ENCODE measurements at places on chromosomes 7 and 10.

DNA sequence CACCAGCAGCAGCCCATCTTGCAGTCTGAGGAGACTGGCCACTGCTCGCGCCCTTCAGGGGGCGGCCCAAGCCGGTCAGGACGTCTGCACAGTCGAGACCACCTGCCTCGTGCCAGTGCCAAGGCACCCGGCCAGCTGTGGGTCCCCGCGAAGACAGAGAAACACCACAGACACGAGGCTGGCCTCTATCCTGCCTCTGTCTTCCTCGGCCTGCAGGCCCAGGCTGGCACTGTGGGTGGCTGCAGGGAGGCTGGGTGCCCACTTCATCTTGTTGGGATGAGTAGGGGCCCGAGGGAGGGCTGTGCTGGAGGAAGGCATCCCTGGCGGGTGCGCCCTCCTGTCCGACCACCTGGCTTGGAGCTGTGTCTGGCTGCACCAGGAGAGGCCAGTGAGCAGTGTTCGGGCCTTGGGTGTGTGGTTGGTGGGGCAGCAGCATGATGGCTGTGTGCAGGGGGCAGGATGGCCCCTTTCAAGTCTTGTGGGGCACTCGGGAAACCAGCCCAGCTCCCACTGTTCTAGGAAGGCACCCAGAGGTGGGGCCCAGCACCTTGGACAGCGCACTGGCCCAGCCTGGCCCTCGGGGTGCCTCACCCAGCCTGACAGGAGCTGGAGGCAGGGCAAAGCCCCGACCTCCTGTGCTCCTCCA is 7.3 kb downstream of the DPYSL4 start:
- no peak for DNase-seq

- DNase-seq: no peak
Measured at GRCh38 chr10:127878475-127879055, 14.2 kb downstream of the CLRN3 start.

GRCh38 chr7:22551768-22552513 is 52.0 kb upstream of the STEAP1B start:
- no peak for DNase-seq

DNA sequence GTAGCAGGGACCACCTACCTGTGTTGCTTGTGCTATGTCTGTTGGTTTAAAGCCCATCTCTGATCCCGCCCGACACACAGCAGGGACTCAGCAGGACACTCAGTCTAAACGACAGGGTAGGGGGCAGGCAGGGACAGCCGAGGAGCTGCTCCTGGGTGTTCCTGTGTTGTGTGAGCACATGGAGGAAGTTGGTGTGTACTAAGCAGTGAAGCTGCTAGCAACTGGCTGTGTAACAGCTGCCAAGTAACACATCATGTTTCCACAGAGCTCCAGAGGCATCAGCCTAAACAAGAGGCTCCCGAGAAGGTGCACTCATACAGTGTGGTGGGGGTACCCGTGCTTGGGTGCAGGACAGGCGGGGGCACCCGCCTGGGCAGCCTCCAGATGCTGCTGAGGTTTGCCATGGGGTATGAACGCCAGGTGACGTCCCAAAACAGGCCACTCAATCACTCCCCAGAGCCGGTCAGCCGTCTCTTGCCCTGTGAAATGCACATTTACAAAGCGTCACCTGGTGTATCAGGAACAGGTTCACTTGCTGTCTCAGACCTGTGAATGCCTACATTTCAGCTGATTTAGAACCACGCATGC is 59.6 kb downstream of the PTPRN2 start:
- no peak for DNase-seq

GRCh38 chr10:24343686-24344085 is 134.7 kb downstream of the KIAA1217 start:
- no peak for DNase-seq
